ENCODE measurements at places on chromosomes 2 and 18.
A peak's percentile ranks its signal among the peaks of the same experiment; 100 is the strongest.

DNA sequence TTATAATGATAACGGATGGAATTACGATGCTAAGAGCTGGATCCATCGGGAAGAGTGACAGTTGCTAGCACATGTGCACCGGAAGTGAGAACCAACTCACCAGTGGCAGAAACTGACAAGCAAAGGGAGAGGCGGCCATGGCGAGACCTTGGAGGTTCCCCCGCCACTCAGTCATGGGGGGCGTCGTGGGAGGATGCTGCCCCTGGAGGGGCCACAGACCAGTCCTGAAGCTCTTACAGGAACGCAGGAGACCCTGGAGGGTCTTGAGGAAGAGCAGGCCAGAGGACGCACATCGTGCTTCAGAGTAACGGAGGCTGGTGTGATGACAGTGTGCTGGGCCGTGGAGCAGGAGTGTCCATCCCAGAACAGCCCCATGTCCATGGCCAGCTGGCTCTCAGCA lies 53.1 kb upstream of the KCNG2 start:
- DNase-seq = no peak

- no peak for DNase-seq
Observed at GRCh38 chr2:150612957-150613710, 125.7 kb upstream of the RND3 start.

- no peak for DNase-seq
Observed at GRCh38 chr2:109180786-109181185, 51.8 kb downstream of the SH3RF3 start.

DNA sequence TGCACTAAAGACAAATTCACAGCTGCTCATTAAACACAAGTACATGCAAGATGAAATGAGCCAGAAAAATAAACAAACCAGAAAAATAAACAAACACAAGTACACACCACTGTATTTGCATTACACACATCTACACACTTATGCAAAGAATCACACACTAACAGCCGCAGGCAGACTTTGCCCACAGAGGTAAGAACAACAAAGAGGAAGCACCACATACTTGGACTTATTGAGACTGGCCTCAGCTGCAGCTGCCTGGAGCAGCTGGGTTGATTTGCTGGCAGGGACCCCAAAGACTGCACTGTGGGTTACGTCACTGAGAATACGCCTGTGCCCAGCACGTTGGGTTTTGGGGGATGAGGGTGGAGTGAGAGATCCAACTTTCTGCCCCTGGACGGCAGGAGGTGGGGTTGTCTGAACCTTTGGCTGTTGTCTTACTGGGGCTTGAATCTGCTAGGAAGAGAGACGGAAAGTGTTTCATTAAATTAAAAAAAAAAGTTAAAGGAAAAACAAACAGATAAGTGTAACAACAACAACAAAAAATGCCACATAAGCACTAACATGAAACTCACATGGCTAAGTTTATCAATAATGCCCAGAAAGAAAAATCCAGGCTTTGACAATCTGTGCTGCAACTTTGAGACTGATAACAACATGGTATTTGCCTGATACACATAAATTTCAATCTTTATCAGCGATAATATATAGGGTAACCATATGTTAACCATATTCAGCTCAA lies 71.9 kb upstream of the NFU1 start:
- peak; percentile 36 for DNase-seq

- DNase-seq = no peak
Observed at GRCh38 chr2:213766465-213766901, 482.2 kb downstream of the SPAG16 start.
